ENCODE measurements at places on chromosomes 6 and 20. TPM values are rescaled to one million over a fixed set of nuclear protein-coding genes. Genes with fewer than 3 reads are reported as not detected.

The ENTPD6 gene
- total RNA-seq: 88.4 TPM

The SAYSD1 gene
- total RNA-seq: 7.6 TPM

GRCh38 chr6:114342826-114343781, at the start of gene HS3ST5:
Gene HS3ST5, minus strand, starts transcription at chr6:114343023. Its CDS starts 280,178 bp downstream, at chr6:114062845.
- DNase-seq: peak; percentile 50

DNA sequence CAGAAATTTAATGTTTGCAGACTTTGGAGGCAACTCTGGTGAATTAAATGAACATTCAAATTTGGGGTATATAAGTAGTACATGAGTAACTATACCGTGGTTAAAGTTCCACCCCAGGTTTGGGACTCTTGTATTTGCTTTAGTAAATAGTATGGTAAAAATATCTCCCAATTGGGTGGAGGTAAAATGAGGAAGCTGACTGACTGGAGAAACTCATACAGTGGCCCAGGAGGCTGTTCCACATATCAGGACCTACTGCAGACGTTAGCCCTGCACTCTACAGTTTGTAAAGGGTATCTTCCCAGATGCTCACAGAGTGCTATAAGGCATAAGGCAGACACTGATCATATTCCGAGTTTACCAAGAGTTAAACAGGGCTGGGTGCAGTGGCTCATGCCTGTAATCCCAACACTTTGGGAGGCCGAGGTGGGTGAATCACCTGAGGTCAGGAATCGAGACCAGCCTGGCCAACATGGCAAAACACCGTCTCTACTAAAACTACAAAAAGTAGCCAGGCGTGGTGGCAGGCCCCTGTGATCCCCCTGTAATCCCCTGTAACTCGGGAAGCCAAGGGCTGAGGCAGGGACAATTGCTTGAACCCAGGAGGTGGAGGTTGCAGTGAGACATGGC, 53.7 kb downstream of the CPXM1 start:
- DNase-seq: no peak

The LAMA4 gene
- 12.4 TPM for total RNA-seq

DNA sequence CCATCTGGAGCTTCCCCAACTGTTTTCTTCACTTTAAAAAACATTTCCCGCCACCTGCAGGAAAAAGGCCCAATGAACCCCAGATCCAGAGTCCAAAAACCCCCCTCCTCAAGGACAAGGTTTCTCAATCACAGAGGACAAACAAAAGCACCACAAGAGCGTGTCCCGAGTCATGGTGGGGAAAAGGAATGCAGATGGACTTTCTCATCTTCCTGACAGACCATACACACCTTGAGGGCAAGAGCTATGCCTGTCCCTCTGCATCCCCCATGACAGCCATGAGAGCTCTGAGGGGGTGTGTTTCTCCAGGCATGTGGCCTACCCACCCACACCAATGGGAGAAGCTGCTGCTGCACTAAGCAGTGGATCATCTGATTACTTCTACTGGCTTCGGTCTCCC, 9.0 kb downstream of the PEX6 start:
- DNase-seq: no peak

DNA sequence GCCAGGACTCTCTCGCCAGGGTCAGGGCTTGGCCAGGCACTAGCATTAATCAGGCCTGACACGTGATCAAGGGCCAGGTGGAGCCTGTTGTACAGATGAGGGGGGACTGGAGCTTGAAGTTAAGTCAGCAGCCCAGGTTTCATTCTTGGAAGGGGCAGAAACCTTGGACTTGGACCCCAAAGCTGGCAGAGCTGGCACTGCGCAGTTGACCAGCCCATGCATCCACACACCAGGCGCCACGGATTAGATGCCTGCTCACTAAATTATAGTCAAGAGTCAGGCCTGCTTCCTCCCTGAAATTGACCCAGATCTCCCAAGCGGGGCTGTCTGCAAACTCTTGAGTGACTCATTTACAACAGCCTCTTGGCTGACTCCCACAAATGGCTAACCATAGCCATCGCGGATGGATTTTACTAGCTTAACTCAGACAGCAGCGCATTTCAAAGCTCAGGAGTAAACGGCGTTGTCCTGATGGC, 4.1 kb upstream of the TAF4 start:
- DNase-seq: no peak
